ENCODE measurements at places on chromosomes 2 and 18. TPM values are rescaled to one million over a fixed set of nuclear protein-coding genes. Genes with fewer than 3 reads are reported as not detected.

The C2orf80 gene
- not detected for total RNA-seq

The EFHD1 gene
- total RNA-seq, result 3.0 TPM

The NT5C1B gene
- not detected for total RNA-seq

GRCh38 chr2:231050018-231050901 lies 6.4 kb upstream of the PSMD1 start:
- no peak for DNase-seq

DNA sequence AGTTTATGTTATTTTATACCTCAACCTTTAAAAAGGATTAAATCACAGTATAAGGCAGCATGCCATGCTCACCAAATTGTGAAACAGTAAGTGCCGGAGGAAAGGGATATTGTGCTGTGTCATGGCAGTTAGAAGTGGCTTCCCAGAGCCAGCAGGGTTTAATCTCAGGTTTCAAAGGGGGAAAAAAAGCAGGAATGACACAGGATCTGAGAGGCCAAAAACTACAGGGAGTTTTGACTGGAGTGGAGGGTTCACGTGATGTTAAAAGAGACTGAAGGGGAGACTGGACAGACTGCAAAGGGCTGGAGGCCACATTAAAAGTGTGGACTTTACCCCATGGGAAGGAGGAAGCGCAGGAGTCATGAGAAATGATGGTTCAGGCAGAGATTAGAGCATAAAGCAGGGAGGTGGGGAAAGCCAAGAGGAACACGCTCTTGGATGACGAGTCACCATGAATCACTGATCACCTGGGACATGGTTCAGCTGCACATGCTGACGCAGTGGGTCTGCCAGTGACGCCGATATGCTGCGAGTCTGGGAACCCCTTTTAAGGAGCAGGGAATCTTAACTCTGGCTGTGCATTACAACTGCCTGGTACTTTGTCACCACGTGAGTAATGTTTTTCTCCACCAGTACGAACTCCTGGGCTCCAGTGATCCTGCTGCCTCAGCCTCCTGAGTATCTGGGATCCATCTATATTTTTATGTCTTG lies 6.1 kb downstream of the CHMP1B start:
- no peak for DNase-seq

GRCh38 chr2:121884511-121884921 lies 129.1 kb downstream of the TSN start:
- DNase-seq, result no peak

- no peak for DNase-seq
These were observed 680.1 kb upstream of the ZEB2 start for GRCh38 chr2:145199827-145200706.

- DNase-seq, result no peak
These were observed 1242.4 kb upstream of the ACVR2A start for GRCh38 chr2:146602383-146602782.

DNA sequence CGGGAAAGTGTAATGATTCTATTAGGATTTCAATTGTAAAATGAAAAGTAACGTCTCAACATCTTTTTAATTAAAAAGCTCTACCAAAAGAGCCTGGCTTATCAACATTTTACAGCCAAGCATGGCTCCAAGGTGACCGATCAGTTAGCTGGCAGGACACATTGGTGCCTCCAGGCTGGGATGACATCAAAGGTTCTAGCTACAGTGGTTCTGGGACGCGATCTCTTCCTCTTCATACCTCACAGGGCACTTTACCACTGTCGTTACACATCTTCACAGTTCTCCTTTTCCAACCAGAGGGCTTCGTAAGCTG lies 693 bp downstream of the ORC2 start:
- DNase-seq, result no peak

DNA sequence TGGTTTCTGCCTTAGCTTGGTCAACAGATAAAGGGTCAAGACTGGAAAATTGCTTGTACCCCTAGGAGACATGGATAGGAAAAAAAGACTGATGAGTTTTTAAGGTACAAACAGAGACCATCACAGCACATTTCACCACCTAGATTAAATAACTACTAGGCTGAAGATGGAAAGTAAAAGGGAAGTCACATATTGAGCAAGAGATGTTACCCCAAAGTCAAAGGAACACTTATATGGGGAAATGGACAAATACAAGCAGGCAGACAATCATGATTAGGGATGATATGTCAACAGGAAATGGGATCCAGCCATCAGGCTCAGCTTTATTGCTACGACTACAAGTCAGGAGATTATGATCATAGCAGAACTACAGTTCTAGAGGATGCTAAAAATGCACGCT lies 1643.1 kb upstream of the CELF4 start:
- DNase-seq, result no peak

GRCh38 chr2:98583276-98583675 lies 25.0 kb downstream of the COA5 start:
- no peak for DNase-seq
